ENCODE measurements at places on chromosomes 2 and 18.

GRCh38 chr2:58769864-58770234 lies 528.7 kb upstream of the FANCL start:
- no peak for DNase-seq

DNA sequence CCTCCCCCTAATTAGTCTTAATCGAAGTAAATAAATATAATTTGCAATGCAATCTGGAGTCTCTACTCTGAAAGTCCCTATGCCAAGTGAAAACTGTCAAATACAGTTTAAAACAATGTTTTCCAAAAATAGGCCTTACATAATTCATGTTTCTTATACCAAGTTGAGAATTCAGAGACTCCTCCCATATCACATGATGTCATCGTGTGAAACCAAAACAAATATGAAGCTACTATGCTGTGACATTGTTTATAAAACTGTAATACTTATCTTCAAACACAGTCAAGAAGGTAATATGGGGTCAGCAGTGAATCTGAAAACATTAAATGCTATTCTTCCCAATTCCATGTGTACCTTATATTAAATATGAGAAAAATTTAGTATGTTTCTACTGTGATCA lies 940.2 kb upstream of the FANCL start:
- DNase-seq: no peak

GRCh38 chr2:8544786-8545694 lies 136.8 kb upstream of the ID2 start:
- DNase-seq: peak; percentile 85

DNA sequence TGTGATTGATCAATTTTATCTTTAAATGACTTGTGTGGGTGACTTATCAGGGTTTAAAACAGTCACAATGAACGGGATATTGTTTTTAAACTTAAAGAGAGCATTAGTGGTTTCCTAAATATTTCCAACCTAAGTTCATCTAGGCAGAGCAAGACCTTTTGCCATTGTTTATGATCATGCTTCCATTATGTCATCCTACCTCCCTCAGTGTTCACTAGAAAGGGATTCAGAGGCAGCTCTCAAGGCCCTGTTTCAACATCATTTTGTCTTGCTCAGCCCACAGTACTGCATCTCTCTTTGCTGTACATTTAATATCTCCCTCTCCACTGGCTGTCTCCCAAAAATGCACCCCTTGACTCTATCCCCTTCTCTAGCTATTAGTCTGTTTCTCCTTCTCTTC lies 21.5 kb upstream of the PELI1 start:
- DNase-seq: peak; percentile 46

GRCh38 chr2:9373047-9373446 lies 50.3 kb downstream of the ITGB1BP1 start:
- no peak for DNase-seq

DNA sequence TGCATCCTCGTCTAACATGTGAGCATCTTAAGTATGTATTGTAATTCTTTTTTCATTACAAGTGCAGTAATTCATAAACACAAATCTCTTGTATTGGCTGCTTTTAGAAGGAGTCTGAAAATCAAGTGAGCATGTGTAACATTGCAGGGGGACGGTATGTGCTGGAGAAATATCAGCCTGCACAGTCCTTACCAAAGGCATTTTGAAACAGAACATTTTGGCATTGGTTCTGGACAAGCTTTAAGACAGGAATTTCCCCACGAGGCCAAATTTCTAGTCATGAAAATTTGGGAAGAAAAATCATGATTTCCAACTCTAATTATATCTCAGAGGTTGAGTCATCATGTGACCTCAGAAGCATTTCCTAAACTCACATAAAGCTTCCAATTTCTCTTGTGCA lies 24.7 kb upstream of the NRP2 start:
- peak; percentile 49 for DNase-seq

DNA sequence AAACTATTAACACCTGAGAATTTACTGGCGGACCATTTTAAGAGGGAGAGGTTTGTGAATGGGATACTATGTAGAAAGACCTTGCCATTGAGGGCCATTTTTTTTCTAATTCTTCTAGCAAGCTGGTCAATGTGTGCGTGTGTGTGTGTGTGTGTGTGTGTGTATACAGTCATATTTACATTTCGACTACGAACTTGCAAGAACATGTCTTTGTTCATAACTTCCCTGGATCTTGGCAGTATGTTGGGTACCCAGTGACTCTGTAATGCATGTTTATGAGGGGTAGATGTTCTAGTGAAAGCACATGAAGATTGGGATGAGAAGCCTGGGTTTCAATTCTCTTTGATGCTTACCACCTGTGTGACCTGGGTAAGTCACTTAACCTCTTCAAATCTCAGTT lies 133.6 kb downstream of the UBE2E3 start:
- DNase-seq: no peak

GRCh38 chr2:222064286-222064685 lies 234.5 kb downstream of the PAX3 start:
- DNase-seq: no peak

DNA sequence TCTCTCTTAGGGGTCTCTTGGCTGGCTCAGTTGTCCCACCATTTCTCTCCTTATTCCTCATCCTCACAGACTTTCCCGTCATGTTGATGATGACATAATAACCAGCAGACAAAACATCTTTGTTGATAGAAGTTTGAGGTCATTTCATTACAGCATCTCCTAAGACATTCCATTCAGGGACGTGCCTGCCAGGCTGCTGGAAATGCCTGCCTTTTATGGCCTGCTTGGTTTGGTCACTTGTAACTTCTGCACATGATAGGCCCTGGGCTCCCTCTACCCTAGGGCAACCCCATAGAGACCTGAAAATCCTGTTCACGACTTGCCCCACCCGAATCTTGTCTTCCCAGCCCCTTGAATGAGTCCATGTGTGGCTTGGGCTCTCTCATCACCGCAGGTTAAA lies 81.7 kb downstream of the SDC1 start:
- no peak for DNase-seq

- DNase-seq: peak; percentile 91
Measured at GRCh38 chr2:38394903-38395341, 17.8 kb upstream of the ATL2 start.

- peak; percentile 20 for DNase-seq
Measured at GRCh38 chr2:212998626-212999359, 152.6 kb downstream of the IKZF2 start.

DNA sequence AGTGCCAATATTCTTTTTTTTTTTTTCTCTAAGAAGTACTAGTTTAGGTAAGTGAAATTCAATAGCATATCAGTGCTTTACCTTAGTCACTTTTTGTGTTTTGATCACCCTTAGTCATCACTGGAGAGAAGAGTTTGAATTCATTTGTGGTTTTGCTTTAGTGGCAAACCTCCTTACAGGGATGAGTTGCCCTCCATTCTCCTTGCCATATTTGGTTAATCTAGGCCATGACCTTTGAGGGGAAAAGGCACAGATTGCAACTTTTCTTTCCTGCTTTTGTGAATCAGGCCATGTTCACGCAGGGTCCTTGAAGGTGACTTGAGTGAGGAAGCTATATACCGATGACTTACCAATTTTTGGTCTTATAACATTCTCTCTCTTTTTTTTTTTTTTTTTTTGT lies 34.4 kb downstream of the PLEKHA3 start:
- DNase-seq: peak; percentile 71

DNA sequence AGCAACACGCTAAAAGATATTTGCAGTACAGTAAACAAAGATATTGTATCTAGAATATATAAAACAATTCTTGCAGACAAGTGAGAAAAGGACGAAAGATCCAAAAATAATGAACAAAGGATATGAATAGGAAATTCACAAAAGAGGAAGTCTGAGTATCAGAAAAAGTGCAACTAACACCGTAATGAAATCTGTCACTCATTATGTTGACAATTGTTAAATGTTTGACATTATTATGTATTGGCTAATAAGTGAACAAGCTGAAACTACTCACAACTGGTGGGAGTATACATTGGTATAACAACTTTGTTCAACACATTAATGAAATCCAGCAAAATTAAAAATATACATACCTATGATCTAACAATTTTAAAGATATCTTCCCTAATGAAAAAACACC lies 36.7 kb upstream of the ASXL3 start:
- no peak for DNase-seq

DNA sequence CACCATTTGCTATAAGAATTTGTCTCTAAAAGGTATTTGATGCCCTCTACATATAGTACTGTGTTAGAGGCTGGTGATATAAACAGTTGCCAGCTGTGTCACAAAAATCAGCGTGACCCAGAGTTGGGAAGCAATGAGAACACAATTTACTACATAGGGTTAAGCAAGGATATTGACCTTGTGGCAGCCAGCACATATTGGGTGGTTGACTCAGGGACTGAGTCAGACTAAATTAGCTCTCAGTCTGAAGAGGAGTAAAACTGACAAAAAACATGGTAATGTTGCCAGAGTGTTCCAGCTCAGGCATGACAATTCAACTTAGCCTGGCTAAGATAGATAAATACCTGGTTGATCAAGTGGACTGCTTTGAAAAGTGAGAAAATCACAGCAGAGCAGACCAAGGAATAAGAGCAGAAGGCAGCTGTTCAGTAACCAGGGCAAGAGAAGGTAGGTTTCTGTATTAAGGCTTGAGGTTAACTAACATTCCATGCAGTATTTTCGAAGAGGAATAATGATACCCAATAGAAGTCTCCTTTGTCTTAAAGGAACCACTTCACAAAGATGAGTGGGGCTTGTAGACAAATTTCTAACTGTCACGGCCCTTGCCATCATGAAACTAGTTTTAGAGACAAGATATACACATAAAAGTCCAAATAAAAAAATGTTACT lies 108.2 kb upstream of the ERBB4 start:
- DNase-seq: peak; percentile 90

DNA sequence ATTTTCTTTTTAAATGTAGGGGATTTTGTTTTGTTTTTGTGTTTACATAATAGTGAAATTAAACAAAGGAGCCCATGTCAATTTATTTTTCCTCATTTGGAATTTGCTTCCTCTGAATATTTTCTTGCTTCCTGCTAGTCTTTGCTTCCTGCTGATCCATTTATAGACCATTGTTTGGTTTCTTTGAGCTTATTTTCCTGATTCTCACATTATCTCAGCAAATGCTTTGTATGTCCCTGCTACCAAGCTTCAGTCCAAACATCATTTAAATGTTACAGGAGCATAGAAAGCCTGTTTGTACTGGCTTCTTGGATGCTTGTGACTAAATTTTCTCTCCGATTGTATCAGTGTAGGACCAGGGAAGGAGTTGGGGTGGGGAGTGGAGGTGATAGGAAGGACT lies 127.3 kb upstream of the IL1R2 start:
- no peak for DNase-seq

GRCh38 chr2:168538534-168538933 lies 82.5 kb downstream of the CERS6 start:
- DNase-seq: peak; percentile 52

- DNase-seq: no peak
Measured at GRCh38 chr2:38739524-38739923, 11.6 kb downstream of the SRSF7 start.

- DNase-seq: no peak
Measured at GRCh38 chr2:151395509-151396374, 14.0 kb upstream of the RIF1 start.

DNA sequence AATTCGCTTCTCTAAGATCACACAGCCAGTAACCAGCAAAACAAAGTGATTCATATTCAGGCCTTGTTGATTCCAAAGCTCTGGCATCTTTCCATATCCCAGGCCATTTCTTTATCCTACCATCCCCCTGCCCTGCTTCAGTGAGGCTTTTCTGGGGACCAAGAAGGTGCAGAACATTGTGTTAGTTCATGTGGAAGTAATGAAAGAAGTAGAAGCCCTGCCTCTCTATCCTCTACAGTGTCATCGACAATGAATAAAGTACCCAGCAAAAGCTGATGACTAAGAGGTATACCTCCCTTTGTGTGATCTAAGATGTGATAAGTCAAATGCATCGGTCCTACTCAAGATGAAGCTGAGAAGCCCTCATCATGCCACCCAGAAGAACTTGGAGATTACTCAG lies 383.2 kb downstream of the BCL11A start:
- no peak for DNase-seq

GRCh38 chr2:30714811-30715709 lies 92.2 kb downstream of the CAPN13 start:
- no peak for DNase-seq

GRCh38 chr2:161107265-161107664 lies 53.0 kb upstream of the TANK start:
- no peak for DNase-seq

- DNase-seq: no peak
Measured at GRCh38 chr2:175277772-175278171, 96.3 kb upstream of the ATP5MC3 start.

DNA sequence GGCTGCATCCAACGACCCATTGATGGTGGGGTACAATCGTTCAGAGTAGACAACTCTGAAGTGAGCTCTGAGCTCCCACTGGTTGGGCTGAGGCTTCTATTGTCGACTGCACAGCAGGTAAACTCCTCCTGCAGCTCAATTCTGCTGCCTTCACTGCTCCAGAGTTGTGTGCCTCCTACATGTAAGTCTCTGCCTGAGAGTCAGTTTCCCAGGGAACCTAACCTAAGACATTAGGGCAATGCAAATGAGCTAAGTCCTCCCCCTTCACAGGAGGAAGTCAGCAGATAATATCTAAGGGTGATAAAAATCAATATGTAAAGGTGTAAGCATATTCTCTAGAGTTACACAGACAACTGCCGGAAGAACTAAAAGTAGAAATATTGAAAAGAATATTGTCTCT lies 22.5 kb upstream of the ACYP2 start:
- no peak for DNase-seq

- no peak for DNase-seq
Measured at GRCh38 chr18:2853926-2854664, 7.3 kb downstream of the EMILIN2 start.

DNA sequence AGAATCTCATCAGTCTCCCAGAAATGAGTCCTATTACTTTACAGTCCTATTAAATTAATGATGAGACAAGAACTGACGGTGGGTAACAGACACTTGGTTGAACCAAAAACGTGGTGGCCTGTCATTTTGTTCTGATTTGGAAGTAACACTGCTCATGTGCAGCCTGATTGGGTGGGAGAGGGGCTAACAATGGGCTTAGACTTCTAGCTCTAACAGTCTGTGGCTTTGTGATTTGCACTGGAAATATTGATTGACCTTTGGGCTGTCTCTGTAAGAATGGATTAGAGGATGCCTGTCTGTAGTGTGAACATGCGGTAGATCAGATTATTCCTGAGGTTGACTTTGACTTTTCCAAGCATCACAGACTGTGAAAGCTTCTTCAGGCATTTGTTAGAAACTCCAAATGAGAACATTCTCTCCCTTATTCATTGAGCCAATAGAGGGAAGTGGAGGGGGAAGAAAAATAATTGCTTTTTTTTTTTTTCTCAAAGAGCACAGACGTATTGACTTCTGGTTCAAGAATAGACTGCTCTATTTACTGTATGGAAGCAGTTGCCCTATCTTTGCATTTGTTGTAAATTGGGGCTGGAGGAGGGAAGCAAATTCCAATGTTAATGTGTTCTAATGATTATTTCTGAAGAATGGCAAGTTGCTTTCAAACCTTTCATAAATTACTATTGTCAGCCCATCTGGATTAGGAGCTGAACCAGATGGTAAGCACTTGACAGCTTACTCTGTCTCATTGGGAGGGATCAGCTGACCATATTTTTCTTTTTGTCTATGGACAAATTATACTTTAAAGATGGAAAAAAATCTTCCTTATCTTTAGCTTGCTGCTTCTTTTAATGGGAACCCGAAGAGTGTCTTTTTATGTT lies 85.8 kb upstream of the TTN start:
- no peak for DNase-seq
